ENCODE measurements at places on chromosomes 4 and X. TPM values are rescaled to one million over a fixed set of nuclear protein-coding genes. Genes with fewer than 3 reads are reported as not detected.

Gene CCKAR
- not detected for total RNA-seq

Gene CCDC110
- total RNA-seq = 1.3 TPM

Gene LIAS
- 14.1 TPM for total RNA-seq

Gene RADX
- total RNA-seq = 9.7 TPM

Gene HSFX1
- 0.35 TPM for total RNA-seq

Gene SSX4B
- not detected for total RNA-seq

Gene KLKB1
- not detected for total RNA-seq

Gene HAUS3
- 13.5 TPM for total RNA-seq

Gene SLC2A9
- total RNA-seq = 0.43 TPM

Gene AFP
- total RNA-seq = 0.69 TPM

Gene NOX1
- not detected for total RNA-seq

Gene ZNF185
- total RNA-seq = 0.51 TPM

Gene NXF2B
- total RNA-seq = not detected

Gene PTTG2
- 0.40 TPM for total RNA-seq

Gene SOD3
- total RNA-seq = not detected

Gene DUSP21
- total RNA-seq = not detected

Gene RNF212
- not detected for total RNA-seq

Gene MND1
- 20.3 TPM for total RNA-seq

Gene CITED1
- total RNA-seq = not detected

Gene ING2
- total RNA-seq = 7.2 TPM

Gene CLGN
- total RNA-seq = 0.64 TPM

Gene SMIM10
- total RNA-seq = not detected

Gene TMEM31
- total RNA-seq = not detected

Gene UGT2B10
- not detected for total RNA-seq

Gene NPY2R
- total RNA-seq = not detected

Gene AMOT
- total RNA-seq = 12.5 TPM

Gene TLR8
- total RNA-seq = not detected

Gene TECRL
- total RNA-seq = not detected

Gene DGKK
- total RNA-seq = not detected

Gene WFS1
- total RNA-seq = 4.6 TPM

Gene TCP11X2
- total RNA-seq = not detected

Gene MAOB
- total RNA-seq = not detected

Gene AFF1
- total RNA-seq = 56.1 TPM

Gene PABPC1L2A
- total RNA-seq = not detected

Gene GPR173
- 0.10 TPM for total RNA-seq

Gene XG
- total RNA-seq = not detected

Gene ZNF157
- total RNA-seq = not detected

Gene SULT1B1
- not detected for total RNA-seq

Gene CRLF2
- total RNA-seq = 5.3 TPM

Gene SPRY1
- total RNA-seq = 0.56 TPM

Gene MUC7
- not detected for total RNA-seq

Gene KIAA1210
- not detected for total RNA-seq

Gene AMTN
- not detected for total RNA-seq

Gene TMEM33
- 39.1 TPM for total RNA-seq

Gene CENPE
- total RNA-seq = 42.6 TPM

Gene CASP6
- total RNA-seq = 18.1 TPM

Gene CACNA1F
- total RNA-seq = 0.05 TPM

Gene ATRX
- 51.9 TPM for total RNA-seq

Gene PARM1
- total RNA-seq = 43.2 TPM

Gene MAGEA9B
- total RNA-seq = not detected

Gene CCNA2
- 69.6 TPM for total RNA-seq

Gene JCHAIN
- total RNA-seq = 276 TPM

Gene RPS6KA6
- 1.8 TPM for total RNA-seq

Data from GM12878 (cell line).